ENCODE measurements at places on chromosomes 4 and X. TPM values are rescaled to one million over a fixed set of nuclear protein-coding genes. Genes with fewer than 3 reads are reported as not detected.

DNA sequence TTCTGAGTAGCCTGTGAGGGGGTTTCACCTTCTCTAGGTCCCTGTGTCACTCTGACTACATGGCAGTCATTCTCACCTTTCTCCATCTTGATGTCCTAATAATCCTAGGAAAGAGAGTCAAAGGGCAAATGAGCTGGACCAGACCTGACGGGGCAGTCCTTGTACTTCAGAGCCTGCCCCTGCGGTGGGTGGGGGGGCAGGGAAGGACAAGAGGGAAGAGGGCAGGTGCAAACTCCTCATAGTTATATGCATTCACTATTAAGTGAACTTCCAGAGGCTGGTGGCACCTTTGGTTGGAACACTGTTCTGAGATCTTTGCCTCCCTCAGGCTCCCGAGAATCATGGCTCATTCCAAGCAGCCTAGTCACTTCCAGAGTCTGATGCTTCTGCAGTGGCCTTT, at the start of gene AWAT1:
TSS of gene AWAT1 (plus strand) at position 301 of the 400 bp plus-strand sequence. CDS start at position 342, 41 bp downstream.
- no peak for DNase-seq

Gene NUDT10
- 5.9 TPM for total RNA-seq

DNA sequence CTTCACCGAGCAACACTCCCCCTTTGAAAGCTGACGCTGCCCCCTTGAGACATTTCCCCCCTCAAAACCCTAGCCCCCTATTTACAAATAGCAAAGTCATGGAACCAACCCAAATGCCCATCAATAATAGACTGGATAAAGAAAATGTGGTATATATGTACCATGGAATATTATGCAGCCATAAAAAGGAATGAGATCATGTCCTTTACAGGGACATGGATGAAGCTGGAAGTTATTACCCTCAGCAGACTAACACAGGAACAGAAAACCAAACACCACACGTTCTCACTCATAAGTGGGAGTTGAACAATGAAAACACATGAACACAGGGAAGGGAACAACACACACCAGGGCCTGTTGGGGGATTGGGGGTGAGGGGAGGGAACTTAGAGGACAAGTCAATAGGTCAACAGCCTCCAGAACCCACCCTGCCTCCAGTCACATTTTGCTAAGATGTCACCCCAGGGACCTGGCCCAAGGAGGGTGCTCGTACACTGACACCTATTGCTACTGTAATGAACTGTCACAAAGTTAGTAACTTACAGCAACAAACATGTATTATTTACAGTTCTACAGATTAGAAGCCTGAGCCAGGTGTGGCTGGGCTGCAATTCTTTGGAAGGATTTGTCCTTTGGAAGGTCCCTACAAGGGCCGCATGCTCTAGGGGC, 20.6 kb downstream of the SCD5 start:
- no peak for DNase-seq

Gene RBMXL3
- total RNA-seq, result not detected

Gene SRPX2
- total RNA-seq, result 13.7 TPM

- DNase-seq, result no peak
These were observed 439.6 kb downstream of the INPP4B start for GRCh38 chr4:142406499-142406835.

DNA sequence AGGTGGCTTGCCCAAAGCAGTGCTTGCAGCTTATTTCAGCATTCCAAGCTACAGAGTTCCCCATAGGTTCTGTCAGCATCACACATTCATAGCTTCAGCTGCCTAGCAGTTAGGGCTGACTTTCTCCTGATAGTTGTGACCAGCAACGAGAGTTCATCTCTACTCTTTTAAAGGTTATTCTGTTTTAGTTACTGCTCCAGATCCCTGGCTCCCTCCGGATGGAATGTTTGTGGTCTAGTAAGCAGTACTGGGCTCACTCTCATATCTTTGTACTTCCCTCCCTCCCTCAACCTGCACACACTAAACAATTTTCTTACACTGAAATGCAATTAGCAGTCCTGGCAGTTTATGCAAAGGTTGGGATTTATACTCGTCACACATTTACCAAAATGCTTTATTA, 43.9 kb downstream of the PTTG2 start:
- no peak for DNase-seq

DNA sequence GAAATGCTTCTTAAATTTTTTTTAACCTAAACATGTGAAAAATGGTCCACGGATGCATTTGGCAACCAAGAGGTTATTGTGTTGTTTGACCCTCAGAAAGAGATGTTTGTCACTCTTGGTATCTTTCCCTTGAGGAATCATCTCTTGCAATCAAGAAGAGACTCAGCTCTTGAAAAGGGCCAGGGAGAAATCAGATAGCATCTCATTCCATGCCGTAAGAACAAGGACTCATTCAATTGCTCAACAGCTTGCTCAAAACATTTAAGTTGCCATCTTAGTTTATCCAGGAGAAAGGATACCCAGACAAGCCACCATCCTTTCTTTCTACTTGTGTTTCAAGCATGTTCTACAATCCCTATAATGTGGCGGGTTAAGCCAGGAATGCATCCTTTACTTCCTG, 209.5 kb upstream of the LNX1 start:
- no peak for DNase-seq

DNA sequence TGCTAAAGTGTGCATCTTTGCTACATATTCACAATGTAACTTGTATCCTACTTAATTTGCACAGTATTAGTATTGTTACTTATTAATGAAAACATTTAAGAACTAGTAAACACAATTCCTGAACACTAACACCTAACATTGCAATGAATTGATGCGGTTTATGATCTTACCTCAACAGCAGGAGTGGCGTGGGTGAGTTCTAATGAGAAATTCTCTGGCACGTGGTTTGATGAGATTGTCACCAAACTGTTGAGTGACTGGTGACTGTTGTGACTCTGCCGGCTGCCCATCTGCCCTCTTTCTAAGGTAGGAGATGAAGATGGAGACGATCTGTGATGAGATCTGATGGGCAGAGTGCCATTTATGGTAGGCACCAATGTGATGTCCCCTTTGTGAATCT, 2.9 kb downstream of the PCDH18 start:
- no peak for DNase-seq

Gene GRIA3
- 2.3 TPM for total RNA-seq

- no peak for DNase-seq
These were observed 58.7 kb upstream of the EMCN start for GRCh38 chr4:100576570-100576969.

- DNase-seq, result no peak
These were observed 160.7 kb downstream of the MOSPD2 start for GRCh38 chrX:15033917-15034316.

- no peak for DNase-seq
These were observed 198.0 kb downstream of the ARHGAP24 start for GRCh38 chr4:85672959-85673358.

GRCh38 chr4:144872508-144873225, 225.3 kb downstream of the ANAPC10 start:
- DNase-seq, result no peak

GRCh38 chr4:139316733-139317132, 14.5 kb upstream of the NDUFC1 start:
- DNase-seq, result no peak

- DNase-seq, result no peak
These were observed 1.3 kb upstream of the CLCN5 start for GRCh38 chrX:49921109-49921508.

- DNase-seq, result no peak
These were observed 1.5 kb downstream of the BMP3 start for GRCh38 chr4:81031796-81032551.

GRCh38 chr4:168449719-168450452, 30.4 kb downstream of the DDX60L start:
- no peak for DNase-seq

Gene IL2RG
- not detected for total RNA-seq

Gene ASB5
- total RNA-seq, result not detected

- no peak for DNase-seq
These were observed 3.7 kb upstream of the C4orf36 start for GRCh38 chr4:86895692-86896488.

Gene NAA11
- total RNA-seq, result not detected

Gene MID1IP1
- total RNA-seq, result 21.4 TPM

Gene OTUD6A
- not detected for total RNA-seq

GRCh38 chrX:141320801-141321200, 78.5 kb upstream of the SPANXC start:
- DNase-seq, result no peak

Gene CLTRN
- total RNA-seq, result 1.2 TPM

- DNase-seq, result no peak
These were observed 123.5 kb downstream of the BCOR start for GRCh38 chrX:39974270-39974669.

Gene TLR6
- 0.98 TPM for total RNA-seq

GRCh38 chr4:61427099-61427817, 227.1 kb downstream of the ADGRL3 start:
- DNase-seq, result no peak

Gene GBA3
- total RNA-seq, result not detected

- no peak for DNase-seq
These were observed 119.0 kb upstream of the PDLIM3 start for GRCh38 chr4:185654311-185654710.

DNA sequence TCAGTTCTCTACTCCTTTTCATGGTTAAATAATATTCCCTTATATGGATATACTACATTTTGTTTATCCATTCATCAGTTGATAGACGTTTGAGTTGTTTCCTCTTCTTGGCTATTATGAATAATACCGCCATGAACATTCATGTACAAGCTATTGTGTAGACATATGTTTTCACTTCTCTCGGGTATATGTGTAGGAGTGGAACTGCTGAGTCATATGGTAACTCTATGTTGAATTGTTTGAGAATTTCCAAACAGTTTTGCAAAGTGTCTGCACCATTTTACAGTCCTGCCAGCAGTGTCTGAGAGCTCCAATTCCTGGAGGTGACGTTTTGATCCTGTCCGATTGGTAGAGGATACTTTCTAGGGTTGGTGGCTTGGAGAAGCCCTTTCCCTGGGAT, 23.6 kb downstream of the PLAC1 start:
- DNase-seq, result no peak

DNA sequence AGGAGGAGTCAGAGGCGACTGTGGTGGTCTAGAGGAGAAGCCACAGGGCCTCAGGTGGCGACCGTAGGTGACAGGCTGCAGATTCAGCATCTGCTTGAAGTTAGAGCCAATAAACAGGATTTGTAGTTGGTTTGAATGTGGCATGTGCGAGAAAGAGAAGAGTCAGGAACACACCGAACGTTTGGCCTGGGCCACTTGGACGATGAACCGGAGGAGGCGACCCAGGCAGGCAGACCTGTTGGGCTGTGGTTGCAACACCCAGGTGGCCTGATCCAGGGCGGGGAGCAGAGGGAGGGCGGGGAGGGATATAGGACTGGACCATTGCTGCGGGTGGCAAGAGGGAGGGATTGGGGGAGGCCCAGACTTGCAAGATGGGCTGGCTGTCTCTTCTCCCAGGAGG, 10.0 kb upstream of the PSAPL1 start:
- no peak for DNase-seq

GRCh38 chr4:153571006-153571545, 104.9 kb downstream of the TMEM131L start:
- DNase-seq, result no peak

DNA sequence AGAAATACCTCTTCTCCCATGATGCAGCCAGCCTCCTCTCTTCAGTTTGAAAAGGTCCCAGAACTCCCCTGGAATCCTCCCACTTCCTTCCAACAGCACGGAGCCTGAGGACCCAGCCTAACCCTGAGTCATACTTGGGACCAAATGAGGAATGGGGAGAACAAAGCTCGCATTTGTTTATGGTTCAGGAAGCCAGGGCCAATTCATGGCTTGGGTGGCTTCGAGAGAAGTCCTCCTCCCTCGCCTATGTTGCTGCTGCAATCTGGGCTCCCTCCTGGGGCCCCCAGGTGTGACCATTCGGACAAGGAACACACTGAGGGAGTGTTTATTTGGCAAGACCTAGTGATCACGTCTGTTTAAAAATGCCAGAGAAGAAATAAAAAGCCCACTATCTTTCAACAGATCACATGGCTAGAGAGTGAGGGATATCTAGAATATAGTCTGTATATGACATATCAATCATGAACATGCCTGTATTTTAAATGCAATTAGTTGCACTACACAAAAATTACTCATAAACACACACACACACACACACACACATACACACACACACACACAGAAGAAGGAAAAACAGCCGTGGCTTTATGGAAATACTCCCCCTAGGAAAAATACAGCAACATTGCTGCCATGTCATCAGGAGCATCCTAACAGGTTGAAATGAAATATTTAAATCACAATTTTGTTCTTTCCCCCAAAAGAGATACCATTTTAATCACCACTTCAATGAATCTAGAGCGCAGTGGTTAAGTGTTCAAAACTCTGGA, 155.7 kb upstream of the MAP3K15 start:
- no peak for DNase-seq

Gene NPY5R
- not detected for total RNA-seq

DNA sequence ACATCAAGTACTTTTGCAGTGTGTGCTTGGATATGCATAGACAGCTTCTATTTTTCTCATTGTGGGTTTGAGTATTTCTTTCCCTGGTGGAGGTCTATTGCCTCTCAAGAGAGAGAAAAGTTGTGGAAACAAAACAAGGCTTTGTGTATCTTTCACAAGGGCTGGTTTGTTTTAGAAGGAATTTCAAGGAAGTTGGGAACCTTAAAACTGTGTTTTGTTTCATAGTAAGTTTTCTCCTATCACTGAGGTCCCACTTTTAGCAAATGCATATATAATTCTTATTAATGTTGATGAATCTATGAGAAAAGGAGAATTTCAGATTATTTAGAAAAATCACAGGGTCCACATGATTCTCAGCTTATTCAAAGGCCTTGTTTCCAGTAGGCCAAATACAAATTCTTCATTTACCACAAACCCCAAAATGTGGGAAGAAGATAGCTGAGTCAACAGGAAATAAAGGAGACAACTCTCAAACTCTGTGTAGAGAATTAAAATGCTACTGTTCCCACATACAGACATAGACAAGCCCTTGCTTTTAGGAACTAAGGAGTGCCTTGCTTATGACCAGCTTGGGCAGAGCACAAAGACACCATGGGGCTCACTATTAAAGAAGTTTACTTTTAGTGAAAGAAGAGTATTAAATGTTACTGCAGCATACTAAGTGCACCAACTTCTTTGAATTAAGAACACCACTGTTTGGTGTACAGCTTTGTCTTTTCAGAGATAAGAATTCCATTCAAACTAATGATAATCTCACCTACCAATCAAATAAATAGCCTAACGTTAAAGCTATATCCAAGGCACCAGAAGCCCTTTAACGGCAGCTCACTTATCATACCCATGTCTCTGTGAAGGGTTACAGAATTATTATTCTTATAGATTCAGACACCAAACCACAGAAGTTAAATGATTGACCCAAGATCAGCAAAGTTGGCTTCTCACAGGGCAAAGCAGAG, 177.4 kb upstream of the LEF1 start:
- DNase-seq, result no peak

DNA sequence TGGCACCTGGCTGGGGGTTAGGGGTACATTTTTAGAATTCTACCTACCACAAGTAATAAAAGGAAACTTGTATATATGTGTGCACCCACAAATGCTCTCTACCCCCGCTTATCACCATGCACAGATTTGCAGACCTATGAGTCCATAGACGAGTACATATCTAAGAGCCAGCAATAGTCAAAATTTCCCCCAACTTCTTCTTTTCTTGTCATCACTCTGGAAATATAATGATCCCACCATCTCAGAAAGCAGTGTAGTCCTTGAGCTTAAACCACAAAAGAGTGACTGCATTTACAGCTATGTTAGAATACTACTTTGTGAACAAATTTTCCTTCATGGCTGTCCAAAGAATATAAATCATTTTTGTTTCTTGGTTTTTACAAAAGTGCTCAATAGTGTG, 66.1 kb downstream of the LHFPL1 start:
- DNase-seq, result no peak

GRCh38 chrX:817759-818300, 187.2 kb downstream of the SHOX start:
- DNase-seq, result no peak
